Activated CD4-positive, alpha-beta T cell treated with anti-CD3 and anti-CD28 coated beads, Interleukin-2, Interleukin-6, amounts not matched to agents 100 ng/mL and 50 ng/mL, durations not matched to agents 16 hours and 8 hours (primary cell): ENCODE measurements at places on chromosomes 4 and X.

DNA sequence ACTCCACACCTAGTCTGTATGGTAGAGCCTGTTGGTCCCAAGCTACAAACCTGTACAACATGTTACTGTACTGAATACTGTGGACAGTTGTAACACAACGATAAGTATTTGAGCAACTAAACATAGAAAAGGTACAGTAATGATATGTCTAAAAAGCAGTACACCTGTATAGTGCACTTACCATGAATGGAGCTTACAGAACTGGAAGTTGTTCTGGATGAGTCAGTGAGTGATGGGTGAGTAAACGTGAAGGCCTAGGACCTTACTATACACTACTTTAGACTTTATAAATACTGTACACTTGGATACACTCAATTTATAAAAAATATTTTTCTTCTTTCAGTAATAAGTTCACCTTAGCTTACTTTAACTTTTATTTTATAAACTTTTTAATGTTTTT lies 104.0 kb downstream of the TMA16 start:
- no peak for DNase-seq

DNA sequence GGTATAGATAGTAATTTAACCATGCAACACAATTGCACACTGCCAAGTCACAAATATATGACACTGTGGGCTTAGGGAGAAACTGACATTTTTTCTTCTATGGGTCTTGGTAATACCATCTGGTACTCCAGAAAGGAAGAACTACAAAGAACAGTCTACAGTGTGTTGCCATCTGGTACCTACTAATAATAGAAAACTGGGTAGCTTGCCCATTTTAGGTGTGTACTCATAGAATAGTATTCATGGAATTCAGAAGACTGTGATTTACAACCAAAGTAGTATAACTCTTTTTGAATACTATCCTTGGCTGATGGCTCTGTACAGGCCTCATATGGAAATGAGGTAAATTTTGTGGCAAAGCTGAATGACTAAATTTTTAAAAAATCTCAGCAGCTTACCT lies 132.6 kb upstream of the RPS6KA6 start:
- DNase-seq = no peak

DNA sequence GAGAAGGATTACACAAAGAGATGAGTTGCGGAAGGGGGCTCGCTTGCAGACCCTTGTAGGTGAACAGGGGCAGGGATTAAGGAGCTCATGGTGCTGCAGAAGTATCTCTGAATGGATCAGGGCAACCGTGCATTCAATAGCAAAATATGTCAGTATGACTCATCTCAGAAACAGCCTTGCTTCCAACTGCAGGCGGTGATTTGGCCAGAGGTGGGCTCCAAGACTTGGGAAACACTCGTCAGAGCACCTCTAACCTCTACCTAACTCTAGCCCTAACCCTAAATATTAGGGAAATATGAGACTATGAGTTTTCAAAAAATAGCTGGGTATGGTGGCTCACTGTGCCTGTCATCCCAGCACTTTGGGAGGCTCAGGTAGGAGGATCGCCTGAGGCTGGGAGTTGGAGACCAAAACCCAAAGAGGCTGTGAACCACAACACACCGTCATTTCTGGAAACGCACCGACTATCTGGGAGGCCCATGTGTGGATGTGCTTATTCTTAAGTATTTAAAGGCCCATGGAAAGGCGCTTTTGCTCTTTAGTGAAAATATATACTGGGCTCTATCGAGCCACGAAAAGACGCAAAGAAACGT lies 102.6 kb downstream of the DHRSX start:
- no peak for DNase-seq

- DNase-seq = no peak
Measured at GRCh38 chr4:16227462-16227868, 1.2 kb upstream of the TAPT1 start.

GRCh38 chr4:48694824-48695223 lies 85.3 kb downstream of the FRYL start:
- DNase-seq = no peak

- no peak for DNase-seq
Measured at GRCh38 chrX:135544338-135544948, 24.0 kb downstream of the INTS6L start.

DNA sequence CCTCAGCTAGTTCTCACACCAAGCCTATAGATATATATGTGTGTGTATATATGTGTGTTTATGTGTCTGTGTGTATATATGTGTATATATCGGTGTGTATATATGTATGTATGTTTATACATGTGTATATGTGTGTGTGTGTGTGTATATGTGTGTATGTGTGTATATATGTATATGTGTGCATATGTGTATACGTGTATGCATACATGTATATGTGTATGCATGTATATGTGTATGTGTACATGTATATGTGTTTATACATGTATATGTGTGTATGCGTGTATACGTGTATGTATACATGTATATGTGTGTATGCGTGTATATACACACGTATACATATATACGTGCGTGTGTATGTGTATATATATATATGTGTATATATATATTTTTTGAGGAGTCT lies 18.3 kb downstream of the GTPBP6 start:
- DNase-seq = no peak

GRCh38 chr4:91198951-91199350 lies 1071.8 kb downstream of the CCSER1 start:
- no peak for DNase-seq

GRCh38 chr4:36824682-36825081 lies 419.9 kb upstream of the NWD2 start:
- peak; percentile 3 for DNase-seq

- DNase-seq = no peak
Measured at GRCh38 chr4:16075061-16075460, 8.8 kb downstream of the PROM1 start.

GRCh38 chr4:76589402-76589801 lies 154.4 kb downstream of the SHROOM3 start:
- DNase-seq = no peak

DNA sequence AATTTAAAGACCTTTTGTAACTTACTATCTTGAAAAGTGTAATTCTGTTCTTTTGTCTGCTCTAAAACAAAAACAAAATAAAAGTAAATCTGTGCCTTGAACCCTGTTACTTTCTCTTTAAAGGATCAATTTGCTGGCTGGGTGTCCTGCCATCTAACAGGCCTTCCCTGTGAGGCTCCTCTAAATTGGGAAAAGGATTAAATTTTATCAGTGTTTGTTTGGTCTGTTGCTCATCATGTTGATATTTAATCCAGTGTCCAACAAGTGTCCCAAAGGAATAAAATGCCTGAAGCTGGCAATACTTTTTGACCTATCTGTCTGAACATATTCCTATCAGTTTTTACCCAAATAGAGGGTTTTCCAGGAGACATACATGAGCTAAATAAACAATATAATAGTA lies 688.7 kb downstream of the IL1RAPL1 start:
- no peak for DNase-seq

DNA sequence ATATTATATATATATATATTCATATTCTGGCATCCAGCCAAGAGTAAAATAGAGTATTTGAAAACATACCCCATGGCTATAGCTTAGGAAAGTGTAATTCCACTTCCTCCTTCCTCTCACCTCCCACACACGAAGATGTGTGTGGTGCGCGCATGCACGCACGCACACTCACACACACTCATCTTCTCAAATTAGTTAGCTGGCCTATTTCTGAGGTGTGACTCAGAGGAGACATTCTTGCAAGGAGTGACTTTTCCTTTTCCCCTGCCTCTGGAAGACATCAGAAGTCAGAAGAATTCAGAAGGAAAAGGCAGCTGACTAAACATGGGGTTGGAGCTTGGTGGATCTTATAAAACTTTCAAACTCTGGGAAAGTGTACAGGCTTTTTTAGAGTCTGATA lies 8.8 kb downstream of the ENPEP start:
- peak; percentile 1 for DNase-seq

- DNase-seq = no peak
Measured at GRCh38 chr4:88897180-88897579, 159.8 kb downstream of the FAM13A start.

DNA sequence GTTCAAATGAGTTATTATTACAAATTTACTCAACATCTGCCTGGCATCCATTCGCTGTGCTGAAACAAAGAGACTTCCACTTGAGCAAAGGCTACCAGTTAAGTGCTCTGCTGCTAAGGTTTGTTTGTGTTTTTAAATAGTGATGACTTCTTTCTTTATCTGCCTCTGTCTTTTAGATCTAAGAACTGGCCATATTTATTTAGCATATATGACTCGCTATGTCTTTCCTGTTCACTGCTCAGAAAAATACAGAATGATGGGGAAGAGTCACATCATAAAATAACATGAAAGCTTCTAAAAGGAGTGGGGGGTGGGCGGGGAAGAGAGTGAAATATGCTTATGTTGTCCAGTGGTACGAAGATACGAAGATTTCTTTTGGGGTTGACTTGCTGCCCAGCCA lies 322.2 kb downstream of the GPAT3 start:
- no peak for DNase-seq

DNA sequence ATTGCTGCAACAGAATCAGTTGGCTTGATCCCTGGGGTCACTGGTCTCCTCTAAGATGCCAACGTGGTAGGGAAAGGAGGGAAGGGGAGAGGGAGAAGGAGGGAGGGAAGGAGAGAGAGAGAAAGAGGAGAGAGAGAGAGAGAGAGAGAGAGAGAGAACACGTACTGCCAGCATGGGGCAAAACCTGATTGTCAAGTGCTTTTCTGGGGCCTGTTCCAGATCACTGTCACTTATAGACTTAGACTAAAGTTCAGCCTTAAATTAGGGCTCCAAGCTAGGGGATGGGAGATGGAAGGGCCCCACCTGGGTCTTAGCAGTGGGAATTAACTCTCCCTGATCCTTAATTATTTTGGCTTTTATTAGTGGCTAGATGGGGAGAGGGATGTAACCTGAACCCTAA lies 12.9 kb downstream of the SHROOM4 start:
- DNase-seq = no peak

DNA sequence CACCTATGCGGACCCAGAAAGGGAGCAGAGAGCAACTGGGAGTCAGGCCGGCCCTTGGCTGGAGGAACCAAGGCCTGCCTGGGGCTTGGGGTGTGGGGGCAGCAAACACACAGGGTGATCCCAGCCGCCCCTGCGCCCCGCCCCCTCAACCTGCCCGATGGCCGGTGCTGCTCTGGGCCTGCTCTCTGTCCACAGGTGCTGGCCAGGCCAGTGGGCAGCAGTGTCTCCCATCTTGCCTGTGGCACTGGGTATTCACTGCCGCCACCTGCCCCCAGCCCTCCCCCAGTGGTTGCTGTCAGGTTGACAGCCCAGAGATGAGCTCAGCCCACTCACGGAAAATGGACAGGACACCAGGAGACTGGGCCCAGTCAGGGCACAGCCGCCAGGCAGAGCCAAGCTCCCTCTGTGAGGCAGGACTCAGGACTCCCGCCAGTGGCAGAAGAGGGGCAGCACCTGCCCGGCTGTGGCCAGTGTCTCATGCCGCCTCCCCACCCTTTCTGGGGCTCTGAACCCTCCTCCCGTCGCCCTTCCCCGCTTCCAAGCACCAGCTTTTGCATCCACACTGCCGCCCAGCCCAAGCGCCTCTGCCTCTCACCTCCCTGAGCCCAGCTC lies 4.7 kb downstream of the NKX1-1 start:
- DNase-seq = no peak

- no peak for DNase-seq
Measured at GRCh38 chr4:72969976-72970375, 99.5 kb downstream of the COX18 start.

DNA sequence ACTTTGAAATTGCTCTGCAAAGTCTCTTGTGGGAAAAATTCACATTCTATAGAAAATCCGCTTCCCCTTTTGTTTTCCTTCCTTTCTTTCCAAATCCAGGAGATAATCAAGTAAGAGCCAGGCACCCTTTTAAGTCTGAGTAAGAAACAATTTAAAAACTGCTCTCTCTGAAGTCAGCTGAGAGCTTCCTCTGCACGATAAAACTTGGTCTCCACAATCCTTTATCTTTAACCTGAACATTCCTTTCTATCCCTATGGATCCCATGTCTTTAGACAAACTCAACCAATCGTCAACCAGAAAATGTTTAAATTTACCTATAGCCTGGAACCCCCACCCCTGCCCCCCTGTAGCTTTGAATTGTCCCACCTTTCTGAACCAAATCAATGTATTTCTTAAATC lies 1723.6 kb upstream of the AGA start:
- DNase-seq = no peak
